ENCODE measurements at places on chromosomes 2 and 18.

DNA sequence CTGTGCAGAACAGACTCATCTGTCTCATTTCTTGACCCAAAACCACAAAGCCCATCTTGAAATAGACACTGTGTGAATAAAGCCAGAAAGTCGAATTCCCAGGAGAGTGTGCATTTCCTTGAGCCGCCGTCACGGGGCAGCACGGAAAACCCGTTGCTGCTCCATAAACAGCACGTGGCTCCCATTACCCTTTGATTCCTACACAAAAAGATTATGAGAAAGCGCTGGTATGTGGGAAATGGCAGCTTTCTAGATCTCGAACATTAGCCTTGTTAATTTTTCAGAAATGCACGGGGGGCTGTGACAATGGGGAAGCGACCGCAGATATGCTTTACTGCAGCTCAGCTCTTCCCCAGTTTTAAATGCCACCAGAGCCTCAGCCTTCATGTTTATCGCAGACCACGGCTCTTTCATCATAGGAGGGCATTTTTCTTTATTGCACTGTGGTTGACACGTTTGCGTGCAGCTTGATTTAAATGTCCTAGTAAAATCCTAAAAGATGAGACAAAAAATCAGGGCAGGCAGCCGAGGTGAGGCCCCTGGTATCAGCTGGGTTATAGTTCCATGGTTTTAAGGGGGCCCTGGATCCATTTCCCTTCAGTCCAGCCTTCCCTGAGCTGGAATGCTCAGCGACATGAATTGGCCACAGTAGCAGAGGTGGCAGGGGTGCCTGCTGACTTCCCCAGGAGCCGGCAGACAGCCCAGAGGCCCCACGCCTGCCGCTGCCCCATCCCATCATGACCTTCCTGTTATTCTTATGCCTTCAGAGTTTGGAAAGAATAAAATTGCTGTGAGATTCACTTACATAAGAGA, 249.3 kb downstream of the NDUFA10 start:
- no peak for DNase-seq

DNA sequence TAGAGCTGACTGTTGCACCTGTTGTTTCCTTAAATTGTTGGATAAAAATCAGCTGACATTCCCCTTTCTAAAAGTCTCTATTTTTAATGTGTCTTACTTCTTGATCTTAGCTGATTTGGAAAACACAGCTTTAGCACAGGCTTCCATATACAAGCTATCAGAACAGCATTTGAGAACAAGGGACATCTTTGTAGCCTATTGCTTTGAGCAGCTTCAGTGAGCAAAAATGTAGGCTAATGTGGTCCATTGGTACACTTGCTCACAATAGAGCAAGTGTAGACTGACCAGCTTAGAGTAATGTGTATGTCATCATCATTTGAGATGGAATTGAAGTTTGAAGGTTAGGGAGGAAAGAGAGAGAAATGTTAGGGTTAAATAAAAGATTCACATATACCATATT, 7.0 kb downstream of the INPP1 start:
- DNase-seq = no peak

DNA sequence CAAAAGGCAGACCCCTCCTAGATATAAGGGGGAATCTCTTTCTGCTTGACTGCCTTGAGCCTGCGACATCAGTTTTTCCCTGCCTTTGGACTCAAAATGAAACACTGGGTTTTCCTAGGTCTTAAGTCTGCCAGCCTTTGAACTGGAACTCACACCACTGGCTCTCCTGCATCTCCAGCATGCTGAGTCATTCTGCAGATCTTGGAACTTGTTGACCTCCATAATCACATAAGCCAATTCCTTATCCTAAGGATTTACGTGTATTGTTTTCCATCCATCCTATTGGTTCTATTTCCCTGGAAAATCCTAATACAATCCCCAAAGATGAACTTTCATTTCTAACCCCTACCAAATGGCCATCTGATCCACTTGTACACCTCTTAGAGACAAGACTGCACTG, 88.0 kb downstream of the AFF3 start:
- no peak for DNase-seq

DNA sequence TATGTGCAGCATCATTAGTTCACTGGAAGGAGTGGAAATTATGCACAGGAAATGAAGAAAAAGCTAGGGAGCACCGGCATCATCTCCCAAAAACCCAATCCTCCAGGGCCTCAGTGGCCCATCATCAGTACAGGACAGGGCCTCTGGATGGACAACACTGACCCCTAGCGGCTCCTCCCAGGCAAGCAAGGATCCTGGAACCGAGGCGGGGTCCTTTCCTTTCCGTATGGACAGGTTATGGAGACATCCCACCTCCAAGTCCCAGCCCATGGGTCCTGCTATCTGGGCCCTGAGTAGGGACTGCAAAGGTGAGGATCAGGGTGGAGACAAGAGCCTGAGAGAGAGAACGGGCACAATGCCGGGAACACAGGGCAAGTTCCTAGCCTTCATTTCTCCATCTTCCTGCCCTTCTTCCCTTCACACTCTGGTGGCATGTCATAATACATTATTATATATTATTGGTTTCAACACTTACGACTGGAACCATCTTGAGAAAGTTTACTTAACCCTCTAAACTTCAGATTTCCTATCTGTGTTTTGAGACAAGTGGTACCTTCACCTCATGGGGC, 68.2 kb downstream of the ZNF516 start:
- DNase-seq = no peak

DNA sequence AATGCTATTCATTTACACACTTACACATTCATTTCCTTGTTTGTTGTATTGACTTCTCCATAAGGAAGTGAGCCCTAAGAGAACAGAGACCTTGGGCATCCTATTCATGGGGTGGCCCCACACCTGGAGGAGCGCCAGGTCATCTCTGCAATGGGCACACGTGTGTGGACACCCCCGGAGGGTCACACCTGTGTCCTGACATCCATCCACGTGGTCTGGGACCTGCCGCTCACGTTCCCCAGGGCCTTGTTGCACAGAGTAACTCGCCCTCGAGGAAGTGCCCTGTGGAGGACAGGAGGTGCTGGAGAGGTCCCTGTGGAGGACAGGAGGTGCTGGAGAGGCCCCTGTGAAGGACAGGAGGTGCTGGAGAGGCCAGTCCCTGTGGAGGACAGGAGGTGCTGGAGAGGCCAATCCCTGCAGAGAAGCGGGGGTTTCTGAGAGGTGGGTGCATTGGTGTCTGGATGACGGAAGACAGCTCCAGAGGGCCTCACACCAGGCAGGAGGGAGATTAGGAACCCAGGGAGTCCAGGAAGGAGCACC, 73.2 kb upstream of the GPC1 start:
- no peak for DNase-seq

GRCh38 chr2:237122214-237122666, 36.6 kb downstream of the COPS8 start:
- DNase-seq = peak; percentile 58

DNA sequence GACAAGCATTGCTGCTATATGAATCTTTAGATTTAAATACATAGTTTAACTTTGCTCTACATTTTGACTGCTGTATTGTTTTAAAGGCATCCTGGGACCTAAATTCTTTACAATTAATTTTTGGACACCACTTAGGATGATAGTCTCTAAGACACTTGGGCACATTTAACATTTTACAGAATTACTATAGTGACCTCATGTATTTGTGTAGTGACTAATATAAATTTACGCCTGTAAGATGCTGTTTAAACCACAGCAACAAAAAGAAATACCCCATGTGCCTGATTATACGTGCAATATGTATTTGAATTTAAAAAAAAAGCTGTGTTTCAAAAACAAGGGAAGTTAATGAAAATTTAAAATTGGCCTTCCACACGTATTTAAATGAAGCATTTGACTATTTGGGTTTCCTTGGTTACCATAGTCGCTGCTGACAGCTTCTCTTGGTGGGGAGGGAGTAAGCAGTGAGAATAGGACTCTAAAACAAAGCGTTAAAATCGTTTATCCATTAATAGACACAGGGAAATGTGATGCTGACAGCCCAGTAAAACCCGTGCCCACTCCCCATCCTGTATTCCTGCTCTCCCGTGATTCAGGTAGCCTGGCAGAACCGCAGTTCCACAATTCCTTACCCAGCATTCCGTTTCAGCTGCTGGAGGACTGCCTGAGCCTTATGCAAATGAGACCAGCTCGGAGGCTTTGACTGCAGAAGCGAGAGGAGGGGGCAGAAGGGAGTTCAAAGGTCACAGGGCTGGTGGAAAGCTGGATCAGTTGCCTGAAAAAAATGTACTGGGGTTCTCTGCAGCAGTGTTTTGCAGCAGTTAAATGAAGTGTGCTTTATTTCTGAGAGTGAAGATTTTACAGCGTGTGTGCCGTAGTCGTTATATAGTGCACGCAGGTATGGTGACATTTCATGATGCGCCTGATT, 104.3 kb downstream of the CSRNP3 start:
- no peak for DNase-seq

DNA sequence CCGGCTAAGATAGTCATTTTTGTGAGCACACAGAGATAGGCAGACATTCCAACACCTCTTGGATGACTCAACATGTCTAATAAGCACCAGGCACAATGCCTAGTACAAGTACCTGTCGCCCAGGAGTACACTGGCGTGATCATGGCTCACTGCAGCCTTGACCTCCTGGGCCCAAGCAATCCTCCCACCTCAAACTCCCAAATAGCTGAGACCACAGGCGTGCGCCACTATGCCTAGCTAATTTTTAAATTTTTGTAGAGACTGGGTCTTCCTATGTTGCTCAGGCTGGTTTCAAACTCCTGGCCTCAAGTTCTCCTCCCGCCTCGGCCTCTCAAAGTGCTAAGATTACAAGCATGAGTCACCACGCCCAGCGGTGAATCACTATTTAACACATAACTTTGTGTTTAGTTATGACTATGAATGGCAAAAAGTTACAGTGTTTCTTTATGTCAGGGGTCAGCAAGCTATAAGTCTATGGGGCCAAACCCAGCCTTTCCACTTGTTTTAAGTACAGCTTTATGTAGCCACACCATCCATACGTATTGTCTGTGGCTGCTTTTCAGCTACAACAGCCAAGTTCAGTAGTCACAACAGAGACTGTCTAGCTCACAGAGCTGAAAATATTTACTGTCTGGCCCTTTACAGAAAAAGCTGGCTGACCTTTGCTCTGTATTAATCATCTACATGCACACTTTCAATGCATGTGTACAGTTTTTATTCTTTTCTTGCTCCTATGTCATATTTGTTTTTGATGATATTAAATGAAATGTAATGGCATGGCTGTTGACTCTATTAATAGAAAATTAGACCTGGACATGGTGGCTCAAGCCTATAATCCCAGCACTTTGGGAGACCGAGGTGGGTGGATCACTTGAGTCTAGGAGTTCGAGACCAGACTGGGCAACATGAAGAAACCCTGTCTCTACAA, 18.7 kb downstream of the ORC2 start:
- DNase-seq = peak; percentile 47

GRCh38 chr2:140454717-140455116, 1674.5 kb upstream of the NXPH2 start:
- DNase-seq = no peak

GRCh38 chr2:168584911-168585310, 128.8 kb downstream of the CERS6 start:
- no peak for DNase-seq

DNA sequence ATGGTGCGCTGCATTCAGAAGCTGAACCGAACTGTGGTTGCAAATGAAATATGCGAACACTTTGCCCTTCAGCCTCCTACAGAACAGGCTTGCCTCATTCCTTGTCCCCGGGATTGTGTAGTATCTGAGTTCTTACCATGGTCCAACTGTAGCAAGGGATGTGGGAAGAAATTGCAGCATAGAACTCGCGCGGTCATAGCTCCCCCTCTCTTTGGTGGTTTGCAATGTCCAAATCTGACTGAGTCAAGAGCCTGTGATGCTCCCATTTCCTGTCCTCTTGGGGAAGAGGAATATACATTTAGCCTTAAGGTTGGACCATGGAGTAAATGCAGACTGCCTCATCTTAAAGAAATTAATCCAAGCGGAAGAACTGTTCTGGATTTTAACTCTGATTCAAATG, 291.4 kb downstream of the THSD7B start:
- DNase-seq = no peak

DNA sequence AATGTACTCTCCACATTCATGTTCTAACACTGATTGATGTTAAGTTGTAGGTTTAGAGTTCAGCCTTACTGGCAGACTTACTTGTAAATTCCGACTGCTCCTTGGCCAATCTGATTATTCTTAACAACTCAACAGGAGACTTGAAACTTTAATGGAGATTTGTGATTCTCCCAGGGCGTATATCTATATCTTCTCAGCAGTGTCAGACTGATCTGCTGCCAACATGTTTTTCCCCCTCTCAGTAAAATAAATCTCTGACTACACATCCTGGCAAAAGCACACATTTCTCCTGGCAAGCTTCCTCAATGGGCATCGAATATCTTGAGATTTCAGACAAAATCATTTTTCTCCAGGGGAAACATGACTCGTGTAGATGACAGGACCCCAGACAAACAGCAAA, 1041.2 kb downstream of the DPP10 start:
- no peak for DNase-seq

DNA sequence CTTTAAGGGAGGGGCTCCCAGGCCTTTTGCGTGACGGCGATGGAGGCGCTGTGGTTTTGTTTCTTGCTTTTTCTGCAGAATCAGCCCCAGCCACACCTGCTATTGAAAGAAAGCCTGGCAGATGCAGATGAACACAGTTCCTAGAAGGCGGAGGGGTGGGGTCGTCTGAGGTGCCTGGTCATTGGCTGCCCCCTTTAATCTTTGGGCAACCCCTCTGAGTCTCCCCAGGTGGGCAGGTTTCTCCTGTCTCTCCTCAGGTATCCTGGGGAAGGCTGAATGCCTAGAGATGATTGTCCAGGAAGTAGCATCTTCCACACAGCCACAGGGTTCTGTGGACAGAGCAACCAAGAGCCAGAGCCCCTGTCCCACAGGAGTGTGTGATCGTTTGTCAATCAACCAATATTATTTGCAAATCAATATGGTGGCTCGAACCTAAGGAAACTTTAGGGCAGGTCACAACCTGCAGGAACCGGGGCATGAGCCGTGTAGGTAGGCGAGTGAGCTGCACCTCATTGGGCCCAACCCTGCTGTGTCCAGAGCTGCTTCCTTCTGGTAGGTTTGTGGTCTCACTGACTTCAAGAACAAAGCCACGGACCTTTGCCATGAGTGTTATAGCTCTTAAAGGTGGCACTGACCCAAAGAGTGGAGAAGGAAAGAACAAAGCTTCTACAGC, 104.3 kb downstream of the NDUFA10 start:
- no peak for DNase-seq

DNA sequence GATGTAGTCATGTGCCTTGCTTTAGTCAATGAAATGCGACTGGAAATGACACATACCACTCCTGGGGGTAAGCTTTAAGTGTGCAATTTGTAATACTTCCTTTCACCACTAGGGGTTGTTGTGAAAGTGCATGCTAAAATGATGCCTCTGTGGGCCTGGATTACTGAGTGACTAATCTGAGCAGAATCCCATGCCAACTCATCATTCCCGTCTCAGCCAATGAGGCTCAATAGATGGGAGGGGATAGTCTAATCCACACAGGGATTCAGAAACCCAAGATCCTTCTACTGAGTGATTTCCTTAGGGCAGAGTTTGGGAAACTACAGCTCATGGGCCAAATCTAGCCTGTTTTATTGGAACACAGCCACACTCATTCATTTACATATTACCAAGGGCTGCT, 54.0 kb downstream of the HRH4 start:
- peak; percentile 55 for DNase-seq

DNA sequence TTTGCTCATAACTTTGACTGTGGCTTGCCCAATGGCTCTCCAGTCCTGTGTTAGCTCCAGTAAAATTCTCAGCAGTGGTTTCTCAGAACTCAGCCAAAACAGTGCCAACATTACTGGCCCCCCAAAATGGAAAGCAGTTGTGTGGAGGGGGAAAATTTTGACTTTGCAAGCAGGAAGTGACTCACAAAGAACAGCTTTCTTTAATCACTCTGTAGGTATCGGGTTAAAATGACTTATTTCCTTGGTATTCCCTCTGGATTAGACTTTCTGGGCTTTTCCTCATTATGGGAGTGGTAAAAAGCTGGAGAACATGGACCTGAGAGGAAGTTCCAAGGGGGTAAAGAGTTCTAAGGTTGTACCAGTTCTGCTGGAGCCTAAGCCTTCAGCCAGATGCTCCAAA, 175.7 kb upstream of the RND3 start:
- no peak for DNase-seq

Measured in inflammatory macrophage treated with lipopolysaccharide for 4 hours (primary cell).